ENCODE measurements at places on chromosomes 1 and 21.

DNA sequence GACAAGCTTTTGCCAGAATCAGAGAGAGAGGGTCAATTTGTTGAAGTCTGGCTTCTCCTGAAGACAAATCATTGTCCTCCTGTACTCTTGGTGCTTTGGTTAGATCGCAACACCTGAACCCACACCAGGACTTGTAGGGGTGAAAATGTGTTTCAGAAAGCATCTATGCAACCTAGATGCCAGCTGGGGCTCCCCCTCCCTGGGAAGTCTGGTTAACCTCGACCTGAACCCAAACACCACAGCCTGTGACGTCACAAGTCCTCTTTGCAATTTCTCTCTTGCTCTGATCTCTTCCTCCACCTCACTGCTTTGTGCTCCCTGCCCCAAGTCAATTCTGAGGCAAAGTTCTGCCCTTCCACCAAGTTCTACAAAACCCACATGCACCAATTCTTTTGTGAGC, 42.8 kb upstream of the USP24 start:
- DNase-seq, result no peak

DNA sequence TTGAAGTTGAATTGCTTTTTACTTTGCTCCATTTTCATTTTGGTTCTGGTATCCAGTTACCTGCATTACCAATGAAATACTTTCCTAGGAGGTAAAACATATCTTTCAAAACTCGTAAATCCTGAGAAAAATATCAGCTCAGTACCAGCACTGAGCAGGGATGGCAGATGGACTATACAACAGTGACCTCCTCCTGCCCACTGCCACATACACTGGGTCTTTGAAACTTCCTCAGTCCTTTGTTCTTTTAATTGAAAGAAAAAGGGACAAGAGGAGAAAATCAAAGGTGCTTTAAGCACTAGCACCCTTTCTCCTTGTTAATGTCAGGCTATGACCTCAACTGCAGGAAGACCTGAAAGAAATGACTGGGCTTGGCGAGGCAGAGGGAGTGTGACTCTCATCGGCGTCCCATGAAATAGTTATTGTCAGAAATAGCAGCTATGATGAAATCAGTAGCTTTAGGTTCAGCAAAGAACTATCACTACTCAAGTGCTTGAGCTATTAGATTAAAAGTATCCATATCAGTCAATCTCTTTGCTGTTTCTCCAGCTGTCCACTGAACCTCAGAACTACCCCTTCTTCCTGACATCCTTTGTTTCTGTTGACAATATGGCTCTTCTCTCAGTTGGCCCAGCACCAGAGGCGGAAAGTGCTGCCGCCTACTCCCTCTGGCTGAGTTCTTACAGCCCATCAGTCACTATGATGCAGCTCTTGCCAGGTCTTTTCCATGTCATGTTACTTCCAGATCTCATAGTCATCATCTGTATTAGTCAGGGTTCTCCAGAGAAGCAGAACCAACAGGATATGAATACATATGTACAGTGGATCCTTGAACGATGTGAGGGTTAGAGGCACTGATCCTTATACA, 207.0 kb upstream of the MAP1LC3C start:
- no peak for DNase-seq

DNA sequence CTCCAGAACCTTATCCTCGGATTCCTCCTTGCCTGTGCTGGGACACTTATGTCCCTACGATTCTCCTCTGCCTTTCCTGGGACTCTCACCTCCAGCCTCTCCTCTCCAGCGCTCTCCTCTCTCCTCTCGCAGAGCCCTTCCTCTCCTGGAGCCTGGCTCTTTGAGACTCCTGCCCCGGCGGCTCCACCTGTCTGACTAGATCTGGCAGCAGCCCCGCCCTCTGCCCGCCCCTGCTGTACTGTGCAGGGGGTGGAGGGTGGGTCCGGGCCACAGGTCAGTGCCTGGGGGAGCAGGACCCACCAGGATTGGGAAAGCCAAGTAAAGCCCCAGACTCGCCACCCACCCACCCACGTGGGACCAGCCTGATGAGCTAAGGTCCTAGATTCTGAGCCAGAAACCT, 1.6 kb downstream of the ELOVL1 start:
- no peak for DNase-seq

DNA sequence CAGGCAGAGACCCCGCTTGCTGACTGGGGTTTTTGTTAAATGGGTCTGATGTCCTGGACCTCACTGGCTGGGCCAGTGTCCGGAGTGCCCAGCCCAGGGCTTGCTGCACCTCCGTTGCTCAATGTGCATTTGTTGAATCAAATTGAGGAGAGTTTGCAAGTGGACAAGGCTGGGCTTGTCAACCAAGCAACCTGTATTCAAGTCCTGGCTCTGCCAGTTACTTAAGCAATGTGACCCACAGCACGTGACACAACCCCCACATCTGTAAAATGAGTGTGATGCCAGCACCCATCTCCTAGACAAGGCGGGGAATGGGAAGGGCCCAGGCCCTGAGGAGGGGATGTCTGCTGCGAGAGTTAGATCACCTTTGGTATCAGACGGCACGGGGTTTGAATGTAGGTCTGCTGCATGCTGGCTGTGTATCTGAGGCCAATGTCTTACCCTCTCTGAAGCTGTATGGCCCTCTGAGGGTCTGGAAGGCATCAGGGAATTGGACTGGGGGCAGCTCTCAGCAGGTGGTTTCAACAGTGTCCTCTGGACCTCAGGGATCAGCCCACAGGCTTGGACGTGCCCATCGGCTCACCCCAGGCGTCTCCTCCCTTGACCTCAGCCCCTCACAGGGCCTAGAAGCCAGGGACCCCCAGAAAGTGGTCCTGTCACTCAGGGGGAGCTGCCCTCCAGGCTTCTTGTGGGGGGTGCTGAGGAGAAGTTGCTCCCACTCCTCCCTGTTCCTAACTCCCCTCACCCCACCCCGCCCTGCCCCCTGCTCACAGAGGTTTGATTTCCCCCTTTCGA, 51.0 kb upstream of the RUNX3 start:
- no peak for DNase-seq

DNA sequence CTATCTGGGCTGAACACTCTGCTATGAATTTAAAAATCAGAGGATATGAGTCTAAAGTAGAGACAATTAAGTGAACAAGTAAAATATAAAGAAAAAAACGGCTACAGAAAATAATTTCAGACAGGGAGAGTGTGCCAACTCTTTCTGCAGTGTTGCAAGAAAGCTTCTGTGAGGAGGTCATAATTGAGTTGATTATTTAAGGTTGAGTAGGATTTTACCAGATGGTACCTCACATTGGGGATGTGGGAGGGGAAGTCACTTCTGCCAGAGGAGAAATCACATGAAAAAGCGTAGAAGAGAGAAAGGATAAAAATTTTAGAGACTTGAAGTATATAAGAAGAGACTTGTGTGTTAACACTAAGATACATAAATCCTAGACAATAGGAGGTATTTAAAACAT, 238.0 kb upstream of the NCAM2 start:
- DNase-seq, result no peak

DNA sequence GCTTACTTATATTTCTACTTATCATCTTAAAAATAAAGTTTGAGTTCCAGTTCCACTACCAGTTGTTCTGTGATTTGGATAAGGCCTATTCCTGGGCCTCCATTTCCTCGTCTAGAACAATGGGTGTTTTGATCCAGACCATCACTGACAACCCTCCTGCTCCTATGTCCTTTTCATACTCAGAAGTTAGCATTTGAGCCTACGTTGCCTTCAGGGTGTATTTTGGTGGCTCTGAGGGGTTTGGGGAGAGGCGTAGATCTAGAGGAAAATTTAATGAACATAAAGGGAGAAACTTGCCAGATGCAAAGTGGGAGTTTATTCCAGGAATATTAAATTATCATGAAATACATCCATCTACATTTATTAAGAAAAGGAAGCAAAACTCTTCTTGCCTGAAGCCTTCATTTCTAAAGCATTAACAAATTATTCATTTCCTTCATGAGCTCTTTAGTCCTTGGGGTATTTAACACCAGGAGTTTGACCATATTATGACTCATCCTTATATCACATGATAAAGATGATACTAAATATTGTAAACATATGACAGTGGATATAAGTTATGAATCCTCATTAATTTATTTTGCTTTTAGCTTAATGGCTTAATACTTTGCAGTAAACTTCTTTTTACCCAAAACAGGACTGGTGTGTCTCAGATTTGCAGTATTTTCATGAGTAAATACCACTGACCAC, 47.2 kb upstream of the SYT14 start:
- DNase-seq, result no peak

- DNase-seq, result no peak
These were observed 135.2 kb upstream of the TIAM1 start for GRCh38 chr21:31479222-31479621.

- DNase-seq, result no peak
These were observed 154.2 kb upstream of the DAB1 start for GRCh38 chr1:57578099-57578498.

DNA sequence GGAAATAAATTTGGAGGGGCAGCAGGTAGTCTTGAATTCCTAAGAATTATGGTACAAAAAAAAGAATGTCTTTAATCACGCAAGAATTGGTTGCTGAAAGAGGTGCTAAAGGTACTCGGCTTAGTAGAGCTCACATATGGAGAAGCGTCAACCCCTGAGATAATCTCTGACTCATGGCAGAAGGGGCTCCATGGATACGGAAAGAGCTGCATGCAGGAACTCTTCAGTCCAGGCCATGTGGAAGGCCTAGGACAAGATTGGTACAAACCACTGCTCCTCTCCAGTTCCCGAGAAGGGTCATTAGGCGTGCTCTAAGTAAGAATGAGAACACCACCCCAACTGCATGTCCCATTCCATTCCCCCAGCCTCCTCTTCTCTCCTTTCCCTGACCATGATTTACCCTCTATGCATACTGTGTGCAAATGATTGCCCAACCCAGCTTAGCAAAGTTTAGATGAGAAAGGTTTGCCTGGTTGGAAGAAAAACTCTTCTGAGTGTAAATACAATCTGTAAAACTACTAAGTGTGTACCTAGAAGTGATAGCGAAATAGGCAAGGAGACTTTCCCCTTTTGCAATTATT, 10.9 kb downstream of the GJA8 start:
- no peak for DNase-seq

DNA sequence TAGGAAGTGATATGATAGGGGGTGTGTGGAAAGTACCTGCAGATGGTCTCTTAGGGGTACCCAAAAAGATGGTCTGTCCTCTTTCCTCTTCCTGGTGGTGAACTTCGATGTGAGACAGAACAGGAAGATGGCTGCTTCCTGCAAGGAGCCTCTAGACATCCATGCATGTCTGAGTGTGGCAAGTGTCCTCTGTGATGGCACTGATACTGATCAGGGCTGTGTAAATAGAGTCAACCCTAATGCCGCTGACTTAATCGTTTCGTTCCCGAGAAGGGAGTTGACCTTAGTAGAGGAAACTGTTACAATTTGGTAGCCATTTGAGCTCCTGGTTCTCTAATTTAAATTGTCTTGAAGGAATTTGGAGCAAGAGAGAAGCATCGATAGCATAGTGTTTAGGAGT, 168.6 kb downstream of the VPS13D start:
- no peak for DNase-seq

DNA sequence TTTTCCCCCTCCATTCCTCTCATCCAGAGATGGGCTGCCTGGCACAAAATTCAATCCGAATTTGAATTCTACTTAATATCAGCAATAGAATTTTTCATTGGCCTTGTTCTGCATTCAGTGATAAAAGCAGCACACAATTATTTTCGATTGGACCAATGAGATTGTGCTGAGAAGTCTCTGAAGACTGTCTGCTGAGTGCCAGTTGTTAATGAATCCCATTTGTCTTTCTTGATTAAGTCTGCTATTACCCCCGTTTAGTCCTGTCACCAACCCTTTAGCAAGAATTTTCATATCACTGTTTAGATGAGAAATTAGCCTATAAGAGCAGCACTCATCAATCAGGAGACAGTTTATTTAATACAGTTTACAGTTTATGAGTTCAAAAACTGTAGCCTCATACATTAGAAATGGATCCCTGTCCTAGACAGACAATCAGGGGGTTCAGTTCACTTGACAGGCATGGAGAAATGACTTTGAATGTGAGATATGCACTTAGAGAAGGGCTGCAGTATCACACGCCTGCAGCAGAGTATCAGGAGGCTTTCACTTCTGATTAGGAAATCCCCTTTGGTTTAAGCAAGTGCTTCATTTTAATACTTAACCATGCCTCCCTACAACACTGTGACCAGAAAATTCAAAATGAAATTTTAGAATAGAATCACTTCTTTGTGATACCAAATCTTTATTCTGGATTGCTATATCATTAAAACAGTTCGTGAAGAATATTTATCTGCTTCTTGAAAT, 304.7 kb upstream of the PTBP2 start:
- no peak for DNase-seq
